ENCODE measurements at places on chromosomes 11 and 22.

GRCh38 chr11:95095858-95096587, 6.4 kb downstream of the ENDOD1 start:
- DNase-seq: peak; percentile 87

GRCh38 chr11:78850078-78850477, 275.4 kb upstream of the NARS2 start:
- no peak for DNase-seq

- no peak for DNase-seq
These were observed 483 bp upstream of the ABTB2 start for GRCh38 chr11:34358258-34358727.

DNA sequence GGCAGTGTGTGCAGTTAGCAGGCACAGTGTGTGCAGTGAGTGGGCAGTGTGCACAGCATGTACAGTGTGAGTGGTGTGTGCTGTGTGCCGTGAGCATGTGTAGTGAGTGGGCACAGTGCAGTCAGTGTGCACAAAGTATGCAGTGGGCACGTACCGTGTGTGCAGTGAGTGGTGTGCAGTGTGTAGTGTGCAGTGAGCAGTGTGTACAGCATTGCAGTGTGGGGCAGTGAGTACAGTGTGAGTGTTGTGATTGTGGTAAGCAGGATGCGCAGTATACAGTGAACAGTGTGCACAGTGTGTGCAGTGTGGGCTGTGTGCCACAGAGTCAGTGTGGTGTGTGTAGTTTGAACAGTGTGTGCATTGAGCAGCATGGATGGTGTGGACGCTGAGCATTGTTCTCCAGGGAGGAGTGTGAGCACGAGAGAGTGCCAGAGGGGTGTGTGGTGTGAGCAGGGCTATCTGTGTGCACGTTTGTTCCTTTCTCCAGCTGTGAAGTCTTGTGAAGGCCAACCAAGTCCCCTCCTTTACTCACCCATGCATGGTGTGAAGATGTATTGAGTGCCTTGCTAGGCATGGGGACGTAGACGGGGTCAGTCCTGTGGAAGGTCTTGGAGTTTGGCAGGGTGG, 3.0 kb downstream of the SHANK3 start:
- DNase-seq: no peak

GRCh38 chr22:18056161-18056666, 21.6 kb upstream of the PEX26 start:
- peak; percentile 78 for DNase-seq

DNA sequence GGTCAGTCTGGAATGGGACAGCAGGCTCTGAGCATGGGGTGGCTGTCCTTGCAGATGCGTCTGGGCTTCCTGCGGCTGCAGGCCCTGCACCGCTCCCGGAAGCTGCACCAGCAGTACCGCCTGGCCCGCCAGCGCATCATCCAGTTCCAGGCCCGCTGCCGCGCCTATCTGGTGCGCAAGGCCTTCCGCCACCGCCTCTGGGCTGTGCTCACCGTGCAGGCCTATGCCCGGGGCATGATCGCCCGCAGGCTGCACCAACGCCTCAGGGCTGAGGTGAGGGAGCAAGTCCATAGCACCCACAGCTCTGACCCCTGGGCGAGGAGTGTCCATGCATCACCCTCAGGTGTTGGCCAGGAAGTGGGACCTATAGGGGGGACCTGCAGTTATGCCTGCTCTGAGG, 51.6 kb downstream of the MYO7A start:
- DNase-seq: no peak

Measured in suppressor macrophage treated with lipopolysaccharide for 4 hours (primary cell).